ENCODE measurements at places on chromosomes 2 and 18. TPM values are rescaled to one million over a fixed set of nuclear protein-coding genes. Genes with fewer than 3 reads are reported as not detected.

DNA sequence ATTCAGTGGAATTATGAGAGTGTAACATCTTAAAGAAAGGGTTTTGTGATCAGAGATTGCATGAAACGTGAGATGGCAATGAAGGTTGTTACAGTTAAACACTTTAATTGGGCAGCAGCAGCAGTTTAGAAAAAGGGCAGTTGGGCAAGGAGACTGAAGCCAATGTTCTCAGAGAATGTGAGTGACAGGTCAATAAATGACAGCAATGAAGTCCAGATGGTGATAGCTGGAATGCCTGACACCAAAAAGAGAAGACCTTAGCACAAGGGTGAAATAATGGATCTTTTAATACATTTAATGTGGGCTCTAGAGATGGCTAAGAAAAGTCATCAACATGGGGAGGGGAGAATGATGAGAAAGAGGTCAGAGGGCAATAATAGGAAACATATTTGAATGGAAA, 89.4 kb upstream of the CDH7 start:
- no peak for DNase-seq

GRCh38 chr2:135563793-135564192, 32.5 kb downstream of the R3HDM1 start:
- peak; percentile 21 for DNase-seq

DNA sequence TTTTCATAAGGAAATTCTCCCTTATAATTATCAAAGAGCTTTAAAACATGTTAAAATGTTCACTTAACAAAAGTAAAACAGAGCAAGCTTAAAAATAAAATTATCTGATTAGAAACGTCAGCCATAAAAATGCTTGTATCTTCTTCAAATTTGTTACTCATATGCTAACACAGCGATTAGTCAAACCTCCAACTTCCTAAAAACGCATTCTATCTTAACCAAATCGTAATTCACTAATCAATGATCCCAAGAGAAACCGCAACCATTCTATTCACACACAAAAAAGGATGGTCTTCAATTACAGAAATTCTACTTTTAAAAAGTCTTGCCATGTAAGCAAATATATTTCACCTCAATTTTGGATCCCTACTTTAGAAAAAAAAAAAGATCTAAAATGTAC, 1.9 kb downstream of the STK17B start:
- DNase-seq = no peak

DNA sequence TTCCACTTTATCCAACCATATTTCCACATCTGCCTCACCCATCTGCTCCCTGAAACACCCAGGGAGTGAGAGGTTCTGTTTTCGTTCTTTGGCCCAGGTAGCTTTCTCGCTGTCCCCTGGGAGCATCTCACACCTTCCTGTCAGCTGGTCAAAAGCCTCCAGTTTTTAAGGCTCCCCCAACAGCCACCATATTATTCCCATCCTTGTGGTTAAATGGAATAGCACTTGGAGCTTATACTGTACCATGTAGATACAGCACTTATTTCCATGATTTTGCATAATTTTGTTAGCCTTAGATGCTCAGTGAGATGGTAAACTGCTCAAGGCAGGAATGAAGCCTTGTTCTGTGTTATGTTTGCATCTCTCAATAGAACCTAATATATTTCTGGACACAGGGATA, 58.5 kb upstream of the TMEM182 start:
- no peak for DNase-seq

DNA sequence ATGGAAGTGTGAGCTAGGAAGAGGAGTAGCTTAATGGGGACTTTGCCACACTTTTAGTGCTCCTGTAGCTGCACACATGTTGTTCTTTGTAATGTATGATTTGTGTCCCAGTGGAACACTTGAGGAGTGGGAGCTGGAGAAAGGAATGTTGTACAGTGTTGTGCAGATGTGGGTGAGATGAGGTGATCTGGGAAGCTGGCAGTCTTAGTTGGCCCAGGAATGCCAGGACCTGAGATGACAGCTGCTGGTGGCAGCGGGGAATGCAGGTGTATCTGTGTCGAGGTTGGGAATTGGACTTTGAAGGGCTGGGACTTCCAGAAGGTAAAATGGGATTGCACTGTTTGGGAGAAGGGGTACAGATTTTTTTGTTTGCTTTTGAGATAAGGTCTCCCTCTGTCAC, 23.6 kb downstream of the NEDD4L start:
- DNase-seq = no peak

DNA sequence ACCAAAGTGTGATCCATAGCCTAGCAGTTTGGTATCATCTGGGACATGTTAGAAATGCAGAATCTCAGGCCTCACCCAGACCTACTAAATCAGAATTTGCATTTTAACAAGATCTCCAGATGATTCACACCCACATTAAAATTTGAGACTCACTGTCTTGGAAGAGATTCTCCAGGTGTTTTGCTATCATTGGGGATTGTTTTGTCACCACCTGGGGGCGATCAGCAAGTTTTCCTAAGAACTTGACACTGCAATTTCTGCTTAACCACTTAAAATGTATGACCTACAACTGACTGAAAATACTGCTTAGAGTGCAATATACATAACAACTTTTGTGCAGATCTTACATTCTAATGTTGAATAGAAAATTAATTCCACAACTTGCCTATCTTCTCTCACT, 18.9 kb upstream of the ITGA4 start:
- DNase-seq = no peak

DNA sequence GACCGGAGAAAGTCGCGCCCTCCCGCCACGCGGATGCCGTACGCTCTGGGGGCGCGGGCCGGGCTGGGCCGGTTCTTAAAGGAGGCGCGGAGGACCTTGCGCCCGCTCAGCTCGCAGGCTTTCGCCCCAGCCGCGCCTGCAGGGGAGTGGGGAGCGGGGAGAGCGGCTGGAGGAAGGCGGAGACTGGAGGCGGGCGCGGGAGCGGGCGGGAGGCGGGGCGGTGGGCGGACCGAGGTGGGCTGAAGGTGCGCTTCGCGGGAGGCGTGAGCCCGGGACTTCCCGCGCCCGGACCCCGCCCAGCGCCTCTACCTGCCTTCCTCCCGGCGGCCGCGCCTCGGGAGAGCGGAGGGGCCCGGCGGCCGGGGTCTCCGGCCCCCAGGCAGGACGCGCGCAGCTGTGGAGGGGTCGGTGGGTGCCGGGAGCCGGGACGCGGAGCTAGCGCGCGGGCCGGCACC, at the start of gene ADRA2B:
Gene ADRA2B (minus strand): TSS at position 148 of the 455 bp plus-strand sequence. CDS start 422 bp downstream, outside the sequence.
- peak; percentile 23 for DNase-seq

- DNase-seq = no peak
These were observed 31.4 kb upstream of the CHN1 start for GRCh38 chr2:175036582-175037018.

DNA sequence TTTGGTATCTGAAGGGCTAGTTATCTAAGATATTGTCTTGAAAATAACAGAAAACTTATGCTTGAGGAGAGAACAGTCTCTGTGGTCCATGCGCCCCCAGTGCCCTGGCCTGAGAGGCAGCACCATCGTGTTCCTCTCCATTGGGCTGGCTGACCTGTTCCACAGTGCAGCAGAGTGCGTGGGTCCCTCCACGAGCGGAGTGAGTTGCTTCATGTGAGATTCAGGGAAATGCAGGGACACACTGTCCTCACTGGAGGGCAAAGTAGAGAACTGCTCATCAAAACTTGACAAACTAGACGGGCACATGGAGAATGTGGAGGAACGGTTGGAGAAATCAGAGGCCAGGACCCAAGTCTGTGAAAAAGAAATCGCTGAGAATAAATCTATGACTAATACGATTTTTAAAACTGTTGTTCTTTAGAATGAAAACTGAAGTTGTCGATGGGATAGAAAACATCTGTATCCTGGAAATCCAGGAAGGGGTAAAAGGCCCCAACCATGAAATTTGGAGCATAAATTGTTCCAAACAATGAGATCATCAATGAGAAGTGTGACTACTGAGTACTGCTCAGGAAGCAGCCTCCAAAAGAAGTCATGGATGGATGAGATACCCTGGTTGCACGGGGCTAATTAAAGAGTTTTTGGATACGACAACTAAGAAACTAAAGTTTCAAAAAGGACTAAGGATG, 58.1 kb downstream of the REV1 start:
- DNase-seq = no peak

- DNase-seq = no peak
These were observed 85.3 kb upstream of the SULT1C3 start for GRCh38 chr2:108154366-108155061.

- DNase-seq = no peak
These were observed 260.7 kb upstream of the MGAT5 start for GRCh38 chr2:133993160-133993559.

DNA sequence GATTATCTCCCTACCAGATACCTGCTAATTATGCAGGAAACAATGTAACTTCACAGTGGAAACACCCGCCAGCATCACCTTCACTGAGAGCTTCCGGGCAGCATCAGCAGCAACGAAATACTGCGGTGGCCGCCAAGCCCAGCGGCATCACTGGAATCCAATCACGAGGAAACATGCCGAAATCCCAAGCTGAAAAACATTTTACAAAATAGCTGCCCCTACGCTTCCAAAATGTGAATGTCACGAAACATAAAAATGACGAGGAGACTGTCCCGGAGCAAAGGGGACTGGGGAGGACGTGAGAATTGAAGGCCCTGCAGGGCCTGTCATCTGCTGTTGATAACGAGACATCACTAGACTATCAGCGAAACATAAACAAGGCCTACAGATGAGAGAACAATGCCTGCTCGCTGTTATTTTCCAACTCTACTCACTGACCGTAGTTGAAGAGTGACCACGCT, 82.6 kb downstream of the HDAC4 start:
- DNase-seq = no peak

DNA sequence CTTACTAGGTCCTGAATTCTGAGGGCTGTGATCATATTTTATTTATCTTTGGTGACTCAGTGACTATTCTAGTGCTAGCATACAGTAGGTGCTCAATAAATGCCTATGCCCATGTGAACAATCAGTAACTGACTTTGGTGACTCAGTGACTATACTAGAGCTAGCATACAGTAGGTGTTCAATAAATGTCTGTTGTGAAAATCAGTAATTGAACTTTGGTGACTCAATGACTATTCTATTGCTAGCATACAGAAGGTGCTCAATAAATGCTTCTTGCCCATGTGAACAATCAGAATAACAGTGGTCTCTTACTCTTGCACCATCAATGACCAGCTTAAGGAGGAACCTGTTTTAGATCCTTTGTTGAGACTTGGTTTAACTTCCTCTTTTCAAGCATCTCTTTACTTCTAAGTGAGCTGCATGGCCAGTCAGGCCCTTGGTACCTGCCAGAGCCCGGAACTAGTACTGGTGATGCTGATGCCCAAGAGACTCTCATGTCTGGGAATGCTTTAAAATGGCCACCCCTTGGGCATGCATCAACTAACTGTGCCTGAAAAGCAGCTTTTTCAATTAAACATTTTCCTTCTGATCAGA, 214.9 kb upstream of the SPRED2 start:
- no peak for DNase-seq

DNA sequence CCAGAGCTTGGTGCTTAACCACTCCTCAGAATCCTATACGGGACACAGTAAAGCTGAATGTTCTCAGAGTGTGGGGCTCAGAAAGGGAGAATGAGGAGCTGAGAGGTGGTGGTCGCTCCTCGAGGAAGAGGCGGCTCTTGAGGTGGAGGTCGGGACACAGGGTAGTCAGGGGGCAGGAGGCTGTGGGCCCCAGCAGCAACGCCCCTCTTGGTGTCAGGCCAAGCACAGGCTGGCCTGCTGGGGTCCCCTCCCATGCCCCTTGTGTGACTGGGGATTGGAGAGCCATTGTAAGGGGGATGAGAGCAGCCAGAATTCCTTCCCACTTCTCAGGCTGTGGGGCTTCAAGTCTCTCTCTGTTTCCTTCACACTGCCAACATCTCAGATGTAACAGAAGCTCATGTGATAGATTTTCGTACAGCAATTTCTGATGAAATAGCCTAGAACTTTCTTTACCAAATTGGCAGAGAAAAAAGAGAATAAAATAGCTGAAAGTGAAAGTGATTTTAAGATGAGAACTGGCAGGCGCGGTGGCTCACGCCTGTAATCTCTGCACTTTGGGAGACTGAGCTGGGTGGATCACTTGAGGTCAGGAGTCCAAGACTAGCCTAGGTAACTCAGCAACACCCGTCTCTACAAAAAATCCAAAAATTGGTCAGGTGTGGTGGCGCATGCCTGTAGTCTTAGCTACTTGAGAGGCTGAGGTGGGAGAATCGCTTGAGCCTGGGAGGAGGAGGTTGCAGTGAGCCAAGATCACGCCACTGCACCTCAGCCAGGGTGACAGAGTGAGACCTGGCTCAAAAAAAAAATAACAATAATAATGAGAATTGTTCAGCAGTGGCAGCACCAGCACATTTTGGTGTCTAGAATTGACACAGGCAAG, 61.1 kb upstream of the RPL31 start:
- no peak for DNase-seq

DNA sequence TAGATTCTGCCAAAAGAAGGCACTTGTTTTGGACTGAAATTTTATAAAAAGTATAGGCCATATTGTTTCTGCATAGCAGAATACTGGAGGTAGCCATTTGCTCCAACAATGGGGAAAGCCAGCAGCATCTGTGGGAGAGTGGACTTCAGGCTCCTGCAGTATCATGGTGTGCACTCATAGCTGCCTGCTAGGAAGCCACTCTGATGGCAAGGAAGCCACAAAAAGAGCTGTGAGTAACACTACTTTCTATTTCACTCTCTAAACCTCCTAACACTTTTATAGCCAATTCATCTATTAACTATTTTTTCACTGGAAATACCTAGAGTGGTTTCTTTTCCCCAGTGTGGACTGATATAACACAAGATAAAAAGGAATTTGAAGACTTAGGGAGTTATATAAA, 144.4 kb upstream of the KCNJ3 start:
- DNase-seq = no peak

DNA sequence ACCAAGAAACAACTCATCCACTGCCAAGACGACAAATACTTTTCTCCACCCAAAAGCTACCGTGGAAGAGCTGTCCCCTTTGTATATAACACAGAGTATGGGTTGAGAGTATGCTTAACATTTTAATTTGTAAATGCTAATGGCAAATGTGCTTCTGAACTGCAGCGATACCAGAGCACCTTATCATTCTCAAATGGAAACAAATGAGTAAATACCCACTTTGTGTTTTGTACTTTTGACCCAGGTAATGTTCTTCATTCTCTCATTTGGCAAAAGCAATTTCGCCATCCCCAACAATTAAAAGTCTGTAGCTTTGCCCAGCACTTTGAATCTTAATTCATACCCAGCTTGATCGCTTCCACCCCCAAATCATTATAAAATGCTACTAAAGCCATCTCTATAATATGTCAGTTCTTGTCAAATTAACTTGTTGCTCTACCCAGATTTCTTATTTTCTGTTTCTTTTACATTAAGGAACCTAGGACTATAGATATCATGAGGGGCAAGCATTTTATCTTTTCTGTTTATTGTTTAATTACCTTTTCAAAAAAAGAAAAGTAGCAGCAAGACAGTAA, 6.2 kb upstream of the POU3F3 start:
- DNase-seq = no peak

ZBTB14 gene
- 6.1 TPM for total RNA-seq

ANO7 gene
- total RNA-seq = not detected

COL4A3 gene
- total RNA-seq = 0.20 TPM

CCDC74B gene
- 3.9 TPM for total RNA-seq
